ENCODE measurements at places on chromosomes 2 and 18.
A peak's percentile ranks its signal among the peaks of the same experiment; 100 is the strongest.

DNA sequence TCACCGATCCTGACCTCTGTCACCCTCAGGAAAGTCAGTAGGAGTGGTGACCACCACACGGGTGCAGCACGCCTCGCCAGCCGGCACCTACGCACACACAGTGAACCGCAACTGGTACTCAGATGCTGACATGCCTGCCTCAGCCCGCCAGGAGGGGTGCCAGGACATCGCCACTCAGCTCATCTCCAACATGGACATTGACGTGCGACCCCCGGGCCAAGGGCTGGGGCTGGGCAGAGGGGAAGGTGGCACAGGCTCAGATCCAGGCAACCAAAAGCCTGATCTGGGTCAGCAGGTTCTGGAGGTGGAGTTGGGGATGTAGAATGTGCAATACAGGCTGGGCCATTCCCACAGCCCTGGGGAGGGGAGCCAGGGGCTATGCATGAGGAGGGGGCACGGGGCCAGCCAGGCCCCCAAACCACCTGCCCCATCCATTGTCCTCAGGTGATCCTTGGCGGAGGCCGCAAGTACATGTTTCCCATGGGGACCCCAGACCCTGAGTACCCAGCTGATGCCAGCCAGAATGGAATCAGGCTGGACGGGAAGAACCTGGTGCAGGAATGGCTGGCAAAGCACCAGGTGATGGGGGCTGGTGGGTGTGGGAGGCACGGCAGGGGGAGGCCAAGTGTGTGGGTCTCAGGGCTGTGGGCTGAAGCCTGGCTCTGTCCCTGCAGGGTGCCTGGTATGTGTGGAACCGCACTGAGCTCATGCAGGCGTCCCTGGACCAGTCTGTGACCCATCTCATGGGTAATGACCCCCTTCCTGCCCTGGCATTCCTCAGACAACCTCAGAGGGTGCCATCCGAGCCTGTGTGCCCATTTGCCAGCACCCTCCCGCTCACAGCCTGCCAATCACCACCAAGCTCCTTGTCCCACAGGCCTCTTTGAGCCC, 1.4 kb downstream of the ALPI start:
- no peak for DNase-seq

DNA sequence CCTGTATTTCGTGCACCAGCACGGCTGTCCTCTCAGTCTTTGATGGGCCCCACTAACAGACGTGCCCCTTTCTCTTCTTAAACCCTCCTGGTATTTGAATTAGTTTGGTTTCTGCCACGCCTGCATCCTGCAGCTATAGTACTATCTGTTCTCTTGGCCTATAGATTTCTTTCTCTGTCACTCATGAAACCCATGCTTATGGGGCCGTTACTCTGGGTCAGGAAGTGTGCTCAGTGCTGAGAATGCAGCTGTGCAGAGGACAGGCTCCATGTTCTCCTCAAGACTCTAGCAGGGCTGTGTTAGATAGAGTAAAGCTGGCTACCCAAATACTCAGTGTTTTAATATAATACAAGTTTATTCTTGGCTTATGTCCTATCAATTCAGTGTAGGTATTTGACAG, 180.0 kb downstream of the INSIG2 start:
- DNase-seq = no peak

GRCh38 chr18:23257686-23258565, 122.6 kb downstream of the CABLES1 start:
- DNase-seq = no peak

DNA sequence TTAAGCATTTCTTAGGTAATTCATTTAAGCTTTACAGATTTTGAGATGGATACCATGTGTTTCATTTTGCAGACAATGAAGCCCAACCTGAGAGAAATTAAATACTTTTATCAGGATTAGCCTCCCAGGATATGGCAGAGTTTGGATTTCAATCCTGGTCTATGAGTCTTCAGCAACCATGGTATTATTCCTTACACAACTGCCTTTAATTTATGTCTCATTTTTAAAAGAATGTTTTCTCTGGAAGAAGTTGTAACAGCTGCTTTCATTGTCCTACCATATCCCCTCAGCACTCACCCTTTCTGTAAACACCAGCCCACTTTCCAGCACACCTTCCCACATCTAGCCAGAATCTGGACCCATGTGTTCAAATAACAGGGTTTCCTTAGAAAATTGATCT, 863.7 kb upstream of the VRK2 start:
- no peak for DNase-seq

DNA sequence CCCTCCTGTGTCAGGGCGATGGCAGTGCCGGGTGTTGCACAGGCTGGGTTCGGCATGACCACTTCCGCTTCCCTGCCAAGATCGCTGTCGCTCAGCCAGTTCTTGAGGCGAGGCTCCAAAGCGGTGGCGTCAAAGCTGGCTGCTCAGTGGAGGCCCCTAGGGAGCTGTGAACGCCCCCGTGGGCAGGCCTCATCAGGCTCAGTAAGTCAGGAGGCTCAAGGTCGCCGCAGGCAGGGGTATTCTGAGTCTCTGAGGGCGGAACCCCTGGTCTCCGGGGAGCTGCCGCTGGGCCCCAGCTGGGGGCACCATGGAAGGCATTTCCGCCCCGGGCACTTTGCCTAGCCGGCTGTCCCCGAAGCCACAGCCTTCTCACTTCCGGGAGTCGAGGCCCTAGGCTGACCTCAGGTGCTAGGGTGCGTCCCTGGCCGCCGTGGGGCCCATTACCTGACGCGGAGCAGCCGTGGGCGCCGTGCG, 210.4 kb downstream of the SOCS6 start:
- no peak for DNase-seq

GRCh38 chr2:37326285-37326684, 1.7 kb upstream of the PRKD3 start:
- DNase-seq = no peak

DNA sequence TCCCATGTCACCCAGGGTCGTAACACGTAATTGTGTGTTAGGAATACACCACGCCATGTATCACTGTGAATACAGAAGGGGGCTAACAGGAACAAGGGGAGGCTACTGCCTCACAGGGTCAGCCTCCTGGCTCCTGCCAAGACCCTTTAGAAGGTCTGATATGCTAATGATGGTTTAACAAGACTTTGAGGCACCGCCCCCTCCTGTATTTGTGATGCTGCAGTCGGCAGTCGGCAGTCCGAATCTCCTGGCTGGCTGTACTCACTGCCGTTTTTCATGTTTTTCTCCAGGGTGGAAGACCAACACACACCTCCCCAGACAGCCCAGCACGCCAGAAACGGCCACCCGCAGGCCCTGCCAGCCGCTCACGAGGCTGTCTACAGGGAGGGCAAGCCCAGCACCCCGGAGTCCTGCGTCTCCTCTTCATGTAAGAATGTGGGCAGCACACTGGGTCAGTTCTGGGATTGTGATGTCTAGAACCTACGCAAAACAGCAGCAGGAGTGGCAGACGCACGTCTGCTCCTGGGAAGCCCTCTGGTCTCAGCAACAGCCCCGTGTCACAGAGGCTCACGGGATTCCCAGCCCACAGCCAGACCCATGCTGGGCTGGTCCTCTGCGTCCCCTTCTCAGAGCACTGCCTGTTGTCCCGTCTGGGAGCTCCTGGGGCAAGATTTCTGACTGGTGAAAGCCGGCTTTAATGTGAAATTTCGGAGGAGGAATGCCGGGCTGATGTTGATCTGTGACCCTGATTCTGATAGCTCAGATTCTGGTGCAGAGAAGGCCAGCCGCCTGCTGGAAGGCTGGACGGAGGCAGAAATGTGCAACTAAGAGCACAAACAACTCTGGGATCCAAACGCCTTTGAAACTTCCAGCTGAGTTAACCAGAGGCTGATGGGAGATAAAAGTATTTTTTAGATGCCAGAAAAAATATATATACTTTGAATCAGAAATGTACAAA, 39.7 kb upstream of the B3GNT7 start:
- no peak for DNase-seq

DNA sequence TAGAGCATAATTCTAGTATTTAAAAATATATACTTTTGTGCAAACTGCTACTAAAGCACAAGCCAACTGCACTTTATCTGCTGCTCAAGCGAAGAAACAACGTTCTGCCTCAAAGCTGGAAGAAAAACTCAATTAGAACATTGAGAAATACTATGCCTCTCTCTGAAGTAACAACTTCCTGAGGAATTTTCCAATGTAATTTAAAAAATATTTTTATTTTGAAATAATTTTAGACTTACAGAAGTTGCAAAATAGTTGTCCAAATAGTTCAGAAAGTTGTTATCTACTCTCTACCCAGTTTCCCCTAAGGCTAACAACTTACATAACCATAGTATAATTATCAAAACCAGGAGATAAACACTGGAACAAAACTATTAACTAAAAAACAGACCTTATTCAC, 12.3 kb upstream of the POLI start:
- DNase-seq = no peak

GRCh38 chr2:96951125-96951654, 35.2 kb downstream of the FAM178B start:
- peak; percentile 27 for DNase-seq

DNA sequence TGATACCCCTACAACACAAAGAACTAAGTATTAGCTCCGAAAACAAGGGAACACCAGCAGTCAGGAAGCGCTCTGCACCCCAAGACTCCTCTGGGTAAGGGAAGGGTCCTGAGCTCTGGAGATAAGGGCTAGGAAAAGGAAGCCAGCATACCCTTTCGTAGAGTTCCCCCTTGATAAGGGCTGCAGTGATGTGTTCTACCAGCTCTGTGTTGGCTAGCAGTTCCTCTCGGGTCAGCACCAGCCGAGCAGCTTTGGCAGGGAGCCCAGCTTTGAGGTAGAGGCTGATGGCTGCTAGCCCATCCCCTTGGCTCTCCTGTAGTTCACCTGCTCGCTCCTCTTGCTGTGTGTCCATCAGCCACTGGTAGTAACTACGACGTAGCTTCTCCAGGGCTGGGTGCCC, 18.9 kb downstream of the KRTCAP3 start:
- no peak for DNase-seq

DNA sequence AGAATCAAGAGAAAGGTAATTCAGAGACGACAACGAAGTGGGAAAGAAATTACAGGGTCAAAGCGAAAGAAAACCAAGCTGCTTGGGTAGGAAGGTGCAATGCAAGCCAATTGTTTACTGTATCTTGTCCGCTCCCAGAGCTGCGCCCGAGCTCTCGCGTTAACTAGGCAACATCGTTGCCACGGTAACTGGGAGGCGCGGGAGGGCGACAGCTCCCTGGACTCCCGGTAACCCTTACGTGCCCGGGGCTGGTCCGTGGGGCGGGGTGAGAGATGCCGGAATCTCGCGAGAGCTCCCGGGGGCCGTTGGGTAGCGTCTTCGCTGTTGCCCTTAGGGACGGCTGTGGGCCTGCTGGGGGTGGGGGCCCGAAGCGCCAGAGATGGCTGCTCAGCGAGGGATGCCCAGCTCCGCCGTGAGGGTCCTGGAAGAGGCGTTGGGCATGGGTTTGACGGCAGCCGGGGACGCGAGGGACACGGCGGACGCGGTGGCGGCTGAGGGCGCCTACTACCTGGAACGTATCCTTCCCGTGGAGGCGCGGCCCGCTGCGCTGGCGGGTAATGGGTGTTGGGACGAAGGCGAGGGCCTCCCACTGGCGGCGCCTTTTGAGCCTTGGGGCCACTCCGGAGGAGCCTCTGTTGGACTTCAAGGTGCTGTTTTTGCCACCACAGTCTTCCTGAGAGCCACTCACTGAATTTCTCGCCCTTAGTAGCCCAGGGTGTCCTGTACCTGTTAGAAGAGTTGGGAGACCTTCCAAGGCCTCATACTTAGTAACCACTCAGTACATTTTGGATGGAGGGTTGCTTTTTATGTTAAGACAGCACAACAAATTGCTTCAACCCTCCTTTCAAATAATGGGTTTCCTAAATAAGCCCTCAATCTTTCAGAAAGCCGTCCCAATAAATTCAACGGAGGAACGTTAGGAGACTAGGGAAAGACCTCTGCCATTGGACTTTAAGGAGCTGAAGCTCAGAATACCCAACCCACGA, at the start of gene SPAG16:
Gene SPAG16 (plus strand): TSS at position 360 of the 986 bp plus-strand sequence.
- peak; percentile 85 for DNase-seq
